ENCODE measurements at places on chromosomes 6 and 20.

DNA sequence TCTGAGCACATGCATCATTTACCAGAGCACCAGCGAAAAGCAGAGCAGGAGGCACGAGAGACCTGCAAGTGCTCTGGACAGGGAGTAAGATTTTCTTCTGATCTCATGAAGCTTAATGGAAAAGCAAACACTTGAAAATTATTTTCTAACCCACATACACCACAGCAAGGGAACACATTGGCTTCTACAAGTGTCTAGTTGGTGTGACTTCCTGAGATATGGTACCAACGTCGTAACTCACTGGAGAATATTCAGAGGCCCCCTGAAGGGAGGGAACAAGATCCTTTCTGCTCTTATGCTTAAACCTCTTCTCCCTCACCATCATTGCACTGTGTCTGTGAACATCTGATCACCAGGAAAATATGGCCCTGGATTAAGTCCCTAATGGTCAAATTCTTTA is 48.6 kb downstream of the PSMB1 start:
- no peak for ATAC-seq

- no peak for ATAC-seq
These were observed 143.6 kb upstream of the TNFAIP3 start for GRCh38 chr6:137723273-137724017.

GRCh38 chr20:39004508-39004907 is 42.4 kb downstream of the DHX35 start:
- ATAC-seq, result no peak

GRCh38 chr6:167514524-167514923 is 189.6 kb downstream of the TTLL2 start:
- ATAC-seq, result no peak

- ATAC-seq, result no peak
These were observed 13.8 kb upstream of the FUCA2 start for GRCh38 chr6:143525356-143525755.

DNA sequence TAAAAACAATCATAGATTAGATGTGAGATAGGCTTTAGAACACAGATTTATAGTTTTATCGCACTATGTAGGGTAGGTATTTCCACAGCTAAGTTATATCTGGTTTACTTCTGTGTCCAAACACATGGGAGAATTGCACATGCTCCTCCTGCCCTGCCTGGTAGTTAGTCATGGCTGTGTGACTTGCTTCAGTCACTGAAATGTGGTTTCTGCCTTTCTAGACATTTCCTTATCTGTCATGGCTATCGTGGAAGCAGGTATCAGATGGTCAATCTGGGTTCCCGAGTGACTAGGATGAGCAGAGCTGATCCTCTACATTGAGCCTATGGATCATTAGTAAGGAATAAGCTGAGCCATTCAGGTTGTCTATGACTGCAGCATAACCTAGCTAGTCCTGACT is 117.8 kb upstream of the GMDS start:
- ATAC-seq, result no peak

- no peak for ATAC-seq
These were observed 167.1 kb downstream of the MAFB start for GRCh38 chr20:40521962-40522361.

DNA sequence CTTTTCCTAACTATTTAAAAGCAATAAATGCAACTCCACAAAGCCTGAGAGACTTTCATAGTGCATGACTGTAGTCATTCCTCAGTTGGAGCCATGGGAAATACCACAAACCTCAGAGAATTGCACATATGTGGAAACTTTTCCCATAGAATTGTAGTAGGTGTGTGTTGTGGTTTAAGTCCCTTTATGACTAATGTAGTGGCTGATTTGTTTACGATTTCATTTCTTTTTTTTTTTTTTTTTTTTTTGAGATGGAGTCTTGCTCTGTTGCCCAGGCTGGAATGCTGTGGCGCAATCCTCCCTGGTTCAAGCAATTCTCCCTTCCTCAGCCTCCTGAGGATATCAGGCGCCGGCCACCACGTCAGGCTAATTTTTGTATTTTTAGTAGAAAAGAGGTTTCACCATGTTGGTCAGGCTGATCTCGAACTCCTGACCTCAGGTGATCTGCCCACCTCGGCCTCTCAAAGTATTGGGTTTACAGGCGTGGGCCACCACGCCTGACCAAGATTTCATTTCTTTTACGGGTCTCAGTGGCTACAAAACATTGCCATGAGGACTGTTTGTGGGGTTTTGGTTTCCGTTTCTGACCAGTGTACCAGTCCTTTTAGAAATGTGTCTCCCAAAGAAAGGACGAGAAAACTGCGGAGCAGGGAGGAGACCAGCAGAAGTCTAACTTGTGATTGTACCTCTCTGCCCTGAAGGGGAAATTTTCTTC is 212.1 kb upstream of the MARCKS start:
- ATAC-seq, result peak; percentile 69

GRCh38 chr6:155495011-155495768 is 39.6 kb upstream of the NOX3 start:
- ATAC-seq, result peak; percentile 50

- peak; percentile 85 for ATAC-seq
These were observed 102.7 kb upstream of the CNKSR3 start for GRCh38 chr6:154613137-154613676.

DNA sequence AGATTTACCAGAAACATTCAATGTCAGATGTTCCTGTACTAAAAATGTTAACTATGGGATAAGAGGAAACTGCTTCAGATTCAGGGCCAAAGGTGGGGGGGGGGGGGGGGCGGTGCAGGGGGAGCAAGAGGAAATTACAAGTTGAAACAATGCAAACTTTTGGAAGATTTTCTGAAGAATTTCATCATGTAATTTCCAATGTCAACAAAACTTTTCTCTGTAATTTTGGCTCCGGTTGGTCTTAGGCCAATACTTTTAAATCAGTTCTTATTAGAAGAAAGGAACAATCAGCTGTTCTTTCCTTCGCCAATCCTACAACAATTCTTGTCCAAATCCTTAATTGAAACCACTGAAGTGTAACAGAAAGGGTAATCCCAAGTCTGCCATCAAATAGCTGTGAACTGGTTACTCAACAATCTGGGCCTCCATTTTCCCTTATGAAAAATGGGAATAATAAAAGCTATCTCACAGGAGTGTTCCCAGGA is 13.1 kb downstream of the UQCC1 start:
- ATAC-seq, result no peak

All from SK-N-SH treated with all-trans-retinoic acid at 6 μM for 48 hours (cell line).